Karpas-422 (cell line): ENCODE measurements at places on chromosomes 16 and 17.

DNA sequence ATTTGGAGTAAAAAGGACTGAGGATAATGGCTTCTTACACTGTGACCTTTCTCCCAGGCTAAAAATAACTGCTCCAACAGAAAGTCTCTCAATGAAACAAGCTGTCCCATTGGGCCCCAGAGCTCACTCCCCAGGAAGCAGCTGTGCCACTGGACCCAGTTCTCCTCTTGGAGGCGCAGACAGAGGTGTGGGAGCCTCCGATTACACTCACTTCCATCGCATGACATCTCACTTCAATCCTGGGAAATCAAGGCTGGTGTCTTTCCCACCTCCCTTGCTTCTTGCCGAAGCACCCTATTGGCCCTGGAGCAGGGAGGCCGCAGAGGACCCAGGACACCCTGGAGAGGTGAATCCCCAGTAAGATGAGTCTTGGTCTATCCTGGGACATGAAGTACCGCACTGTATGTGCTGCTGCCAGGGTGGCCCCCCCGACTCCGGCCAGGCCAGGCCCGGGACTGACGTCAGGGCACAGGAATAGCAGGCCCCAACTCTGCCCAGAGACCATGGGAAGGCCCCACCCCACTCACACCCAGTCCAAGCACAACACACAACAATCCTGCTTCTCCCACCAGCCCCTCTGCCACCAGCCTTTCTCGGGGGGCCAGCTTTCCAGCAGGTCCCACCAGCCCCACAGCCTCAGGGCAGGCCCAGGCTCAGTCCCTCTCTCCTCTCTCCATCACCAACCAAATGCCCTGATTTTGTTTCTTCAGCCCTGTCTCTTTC, 29.5 kb downstream of the SRL start:
- no peak for DNase-seq

- DNase-seq = no peak
Observed at GRCh38 chr16:19898166-19898565, 13.5 kb upstream of the GPRC5B start.

DNA sequence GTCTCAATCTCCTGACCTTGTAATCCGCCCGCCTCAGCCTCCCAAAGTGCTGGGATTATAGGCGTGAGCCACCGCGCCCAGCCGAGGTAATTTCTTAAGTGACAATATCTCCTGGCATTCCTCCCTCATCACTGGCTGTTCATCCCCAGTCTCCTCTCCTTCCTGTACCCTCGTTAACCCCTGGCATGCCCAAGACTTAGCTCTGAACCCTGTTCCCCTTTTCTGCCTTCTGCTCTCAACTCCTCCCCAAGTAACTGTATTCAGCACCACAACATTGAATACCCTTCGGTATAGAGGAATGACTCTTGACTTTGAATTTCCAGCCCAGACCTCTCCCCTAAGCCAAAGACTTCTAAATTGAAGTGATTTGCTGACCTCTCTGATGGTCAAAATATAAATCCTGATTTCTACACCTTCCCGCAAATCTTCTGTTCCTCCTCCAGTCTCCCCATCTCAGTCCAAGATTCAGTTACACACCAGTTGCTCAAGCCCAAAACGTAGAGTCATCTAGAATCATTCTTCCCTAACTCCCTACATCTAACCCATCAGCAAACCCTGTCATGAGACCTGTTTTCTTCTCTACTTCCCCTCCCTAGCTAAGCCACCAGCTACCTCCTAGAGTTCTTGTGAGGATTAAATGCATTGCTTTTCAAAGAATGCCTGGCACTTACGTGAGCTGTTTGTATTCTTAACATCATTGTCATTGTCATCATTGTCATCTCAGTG, 14.8 kb downstream of the PMP22 start:
- no peak for DNase-seq

- DNase-seq = peak; percentile 73
Observed at GRCh38 chr16:68436581-68436980, 11.7 kb downstream of the SMPD3 start.

GRCh38 chr17:7042501-7043181, 1.3 kb downstream of the SLC16A11 start:
- no peak for DNase-seq

- DNase-seq = no peak
Observed at GRCh38 chr16:265711-266110, 10.0 kb downstream of the RGS11 start.

- DNase-seq = no peak
Observed at GRCh38 chr16:89136931-89137330, 34.6 kb upstream of the CDH15 start.

DNA sequence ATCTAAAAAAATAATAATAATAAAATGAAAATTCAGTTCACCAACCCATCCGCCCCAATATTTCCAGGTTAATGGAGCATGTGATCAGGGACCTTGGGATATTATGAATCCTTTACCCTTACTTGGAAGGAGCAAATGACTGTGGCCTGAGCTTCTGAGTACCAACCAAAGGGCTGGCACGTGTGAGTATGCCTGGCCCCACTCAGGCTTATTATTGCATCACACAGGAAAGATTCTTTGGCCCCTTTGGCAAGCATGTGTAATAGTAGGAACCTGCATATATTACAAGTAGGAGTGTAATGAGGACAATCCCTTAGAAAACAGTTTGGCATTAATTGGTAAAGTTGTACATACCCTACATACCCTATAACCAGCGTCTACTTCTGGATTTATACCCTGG, 7.2 kb upstream of the C17orf78 start:
- DNase-seq = no peak

DNA sequence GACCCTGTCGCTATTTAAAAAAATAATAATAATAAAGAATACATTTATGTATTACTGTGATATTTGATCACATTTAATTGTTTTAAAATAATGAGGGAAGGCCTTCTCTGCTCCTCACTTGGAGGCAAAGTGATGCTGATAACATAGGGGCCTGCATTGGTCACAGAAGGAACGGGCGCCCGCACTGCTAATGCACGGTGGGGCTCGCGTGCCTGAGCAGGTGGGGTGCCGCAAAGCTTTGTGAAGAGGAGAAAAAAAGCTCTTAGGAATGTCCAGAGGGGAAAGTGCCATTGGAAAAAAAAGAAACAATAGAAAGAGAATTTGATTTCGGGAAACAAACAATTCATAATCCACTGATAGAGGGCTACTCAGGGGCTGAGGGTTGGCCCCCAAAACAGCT, 143.8 kb downstream of the ZNF423 start:
- no peak for DNase-seq

DNA sequence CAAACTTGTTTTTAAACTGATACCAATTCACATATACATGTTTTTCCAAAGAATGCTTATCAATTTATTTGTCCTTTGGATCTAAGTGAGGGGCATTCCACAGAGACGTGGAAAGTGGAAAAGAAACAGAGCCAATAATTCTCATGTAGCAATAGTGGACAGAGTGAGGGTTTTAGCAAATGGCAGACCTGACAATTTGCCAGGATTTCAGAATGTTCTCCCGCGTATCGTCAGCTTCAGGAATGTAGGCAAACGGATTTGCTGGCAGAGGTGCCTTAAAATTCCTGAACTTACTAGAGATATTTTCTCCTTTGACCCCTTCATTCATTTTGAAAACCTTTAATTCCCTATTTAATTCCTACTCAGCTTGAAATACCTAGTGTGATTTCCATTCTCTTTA, 193.4 kb upstream of the CPHXL start:
- no peak for DNase-seq

DNA sequence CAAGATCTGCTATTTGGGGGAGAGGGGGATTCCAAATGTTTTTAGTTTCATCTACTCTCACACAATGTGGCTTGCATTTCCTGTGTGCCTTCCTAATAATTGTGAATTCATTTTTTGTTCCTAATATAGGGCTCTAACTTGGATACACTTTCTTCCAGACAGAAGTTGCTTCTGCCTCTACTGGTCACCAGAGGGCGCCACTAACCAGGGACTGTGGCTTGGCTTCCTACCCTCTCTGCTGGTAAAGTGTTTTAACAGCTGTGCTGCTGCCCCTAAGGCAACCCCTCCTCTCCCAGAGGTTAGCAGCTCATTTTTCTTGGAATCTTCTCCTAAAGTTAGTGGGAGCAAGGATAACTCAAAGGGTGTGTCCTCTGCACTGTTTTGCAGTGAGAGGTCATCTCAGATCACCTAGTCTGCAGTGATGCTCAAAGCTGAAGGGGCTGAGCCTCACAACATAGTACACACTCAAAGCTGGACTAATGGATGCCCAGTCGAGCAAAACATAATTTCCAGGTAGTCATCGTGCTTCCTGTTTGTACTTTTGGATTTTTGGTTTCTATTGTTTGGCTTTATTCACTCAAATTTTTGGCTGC, 5.0 kb upstream of the PRSS54 start:
- peak; percentile 82 for DNase-seq
